ENCODE measurements at places on chromosomes 4 and X.

GRCh38 chrX:112571388-112571787 lies 108.3 kb downstream of the LHFPL1 start:
- DNase-seq: no peak

- no peak for DNase-seq
Observed at GRCh38 chr4:113442826-113443225, 318.7 kb downstream of the CAMK2D start.

DNA sequence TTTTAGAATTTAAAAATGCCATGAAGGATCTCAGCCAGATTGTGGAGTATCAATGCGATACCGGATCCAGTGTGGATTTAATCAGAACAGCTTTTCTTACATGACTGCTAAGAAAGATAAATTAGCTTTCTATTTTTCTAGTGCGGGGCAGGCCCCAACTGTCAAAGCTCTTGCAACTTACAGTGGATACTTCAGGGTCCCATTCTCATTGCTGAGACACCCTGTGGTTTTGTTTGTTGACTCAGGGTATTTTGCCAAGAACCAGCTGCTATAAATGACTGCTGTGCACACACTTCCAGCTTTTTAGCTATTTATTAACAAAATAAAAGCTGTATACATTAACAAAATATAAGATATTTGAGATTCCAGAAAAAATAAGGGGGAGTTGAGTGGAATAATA lies 166.4 kb downstream of the DCLK2 start:
- DNase-seq: no peak

GRCh38 chr4:118989098-118990080 lies 100.7 kb downstream of the SYNPO2 start:
- DNase-seq: no peak

DNA sequence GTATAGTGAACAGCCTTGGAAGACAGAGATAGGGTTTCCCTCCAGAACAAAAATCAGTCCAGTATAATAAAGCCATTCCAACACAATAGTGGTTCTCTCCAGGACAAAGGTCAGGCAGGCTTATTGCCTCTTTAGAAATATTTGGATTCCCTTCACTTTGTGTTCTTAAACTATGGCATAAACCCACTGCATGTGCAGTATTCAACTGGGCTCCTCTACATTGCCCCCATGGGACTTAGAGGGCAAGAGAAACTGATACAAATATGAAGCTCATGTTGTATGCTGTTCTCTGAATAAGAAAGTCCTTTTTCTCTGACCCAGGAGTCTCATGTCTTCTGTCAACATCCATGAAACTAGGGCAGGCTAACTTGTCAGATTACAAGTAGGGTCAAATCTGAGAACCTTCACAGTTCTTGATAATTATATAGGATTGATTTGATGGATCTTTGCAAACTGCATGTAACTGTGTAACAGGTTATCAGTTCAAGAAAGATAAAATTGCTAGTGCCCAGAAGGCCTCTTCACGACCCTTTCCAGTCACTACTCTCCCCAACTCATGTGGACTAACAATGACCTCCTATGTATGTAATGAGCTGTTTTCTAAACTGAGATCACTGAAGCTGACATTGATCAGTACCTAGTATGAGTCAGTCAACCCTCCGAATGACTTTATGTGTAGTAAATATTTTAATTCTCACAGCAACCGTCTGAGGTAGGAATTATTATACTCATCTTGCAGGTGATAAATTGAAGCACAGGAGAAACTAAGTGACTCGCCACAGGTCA lies 31.9 kb upstream of the FAM9C start:
- no peak for DNase-seq

- no peak for DNase-seq
Observed at GRCh38 chr4:159055833-159056232, 47.0 kb upstream of the RAPGEF2 start.

DNA sequence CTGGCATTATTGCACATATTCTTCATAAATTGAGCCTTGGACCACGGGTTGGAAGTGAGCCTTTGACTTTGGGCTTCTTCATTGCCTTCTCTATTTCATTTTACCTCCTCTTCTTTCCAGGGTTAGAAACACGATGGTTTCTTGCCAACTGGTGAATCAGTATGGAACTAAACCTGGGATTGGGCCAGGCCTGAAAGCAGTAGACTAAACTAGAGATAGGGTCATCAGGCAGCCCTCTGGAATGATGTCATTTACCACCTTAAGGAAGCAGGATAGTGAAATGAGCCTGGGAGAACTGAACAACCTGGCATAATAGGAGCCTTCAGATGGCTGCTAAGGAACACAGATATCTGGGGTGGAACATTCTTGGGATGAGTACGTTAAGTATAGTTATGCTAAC lies 67.5 kb upstream of the ATP8A1 start:
- no peak for DNase-seq

- DNase-seq: no peak
Observed at GRCh38 chr4:30837131-30837539, 117.0 kb downstream of the PCDH7 start.

GRCh38 chr4:20615486-20616260 lies 84.6 kb upstream of the PACRGL start:
- no peak for DNase-seq

- no peak for DNase-seq
Observed at GRCh38 chr4:128844931-128845330, 35.4 kb downstream of the JADE1 start.

- DNase-seq: no peak
Observed at GRCh38 chr4:182795446-182796238, 121.5 kb downstream of the DCTD start.

- no peak for DNase-seq
Observed at GRCh38 chrX:140431521-140431920, 73.3 kb downstream of the SOX3 start.

- no peak for DNase-seq
Observed at GRCh38 chr4:112083587-112084347, 61.5 kb upstream of the FAM241A start.

DNA sequence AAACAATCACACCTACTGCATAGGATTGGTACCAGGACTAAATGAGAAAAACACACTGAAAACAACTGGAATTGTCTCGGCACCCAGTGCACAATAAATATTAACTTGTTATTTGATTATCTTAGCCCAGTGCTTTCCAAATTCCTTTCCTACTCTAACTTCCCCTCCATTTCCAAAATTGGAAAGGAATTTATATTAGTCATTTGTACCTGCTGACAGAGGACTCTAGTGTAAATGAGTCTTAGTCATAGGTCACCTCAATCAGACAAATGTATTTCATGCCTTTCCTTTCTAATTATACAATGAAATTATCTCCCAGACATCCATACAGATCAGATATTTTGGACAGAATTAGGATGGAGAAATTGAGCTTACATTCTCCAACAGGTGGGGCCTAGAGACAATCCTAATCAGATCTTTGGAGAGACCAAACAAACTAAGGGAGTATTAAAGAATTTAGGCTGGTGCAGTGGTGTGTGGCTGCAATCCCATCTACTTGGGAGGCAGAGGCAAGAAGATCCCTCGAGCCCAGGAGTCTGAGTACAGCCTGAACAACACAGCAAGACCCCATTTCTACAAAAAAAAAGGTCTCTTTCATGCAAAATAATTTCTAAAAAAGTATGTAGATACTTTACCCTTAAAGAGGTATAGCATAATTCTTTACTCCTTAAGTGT lies 10.1 kb downstream of the SH3D19 start:
- DNase-seq: no peak

DNA sequence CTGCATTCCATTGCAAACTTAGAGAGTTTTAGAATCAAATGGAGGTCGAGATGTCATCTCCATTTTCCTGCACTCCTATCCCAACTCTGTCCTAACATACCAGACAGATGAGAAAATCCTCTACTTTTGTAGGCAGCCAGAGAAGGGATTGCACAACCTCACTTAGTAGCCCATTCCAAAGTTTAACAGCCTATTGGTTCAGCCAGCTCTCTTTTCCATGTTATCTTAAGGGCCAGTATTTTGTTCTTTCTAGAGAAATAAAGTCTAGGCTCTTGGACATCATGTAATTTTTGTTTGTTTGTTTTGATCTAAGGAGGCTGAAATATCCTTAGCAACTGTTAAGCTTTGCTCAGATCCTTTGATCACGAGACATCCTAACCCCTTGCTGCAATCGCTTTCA lies 173.0 kb downstream of the COX18 start:
- DNase-seq: no peak

- no peak for DNase-seq
Observed at GRCh38 chr4:150931005-150931404, 84.1 kb downstream of the LRBA start.

DNA sequence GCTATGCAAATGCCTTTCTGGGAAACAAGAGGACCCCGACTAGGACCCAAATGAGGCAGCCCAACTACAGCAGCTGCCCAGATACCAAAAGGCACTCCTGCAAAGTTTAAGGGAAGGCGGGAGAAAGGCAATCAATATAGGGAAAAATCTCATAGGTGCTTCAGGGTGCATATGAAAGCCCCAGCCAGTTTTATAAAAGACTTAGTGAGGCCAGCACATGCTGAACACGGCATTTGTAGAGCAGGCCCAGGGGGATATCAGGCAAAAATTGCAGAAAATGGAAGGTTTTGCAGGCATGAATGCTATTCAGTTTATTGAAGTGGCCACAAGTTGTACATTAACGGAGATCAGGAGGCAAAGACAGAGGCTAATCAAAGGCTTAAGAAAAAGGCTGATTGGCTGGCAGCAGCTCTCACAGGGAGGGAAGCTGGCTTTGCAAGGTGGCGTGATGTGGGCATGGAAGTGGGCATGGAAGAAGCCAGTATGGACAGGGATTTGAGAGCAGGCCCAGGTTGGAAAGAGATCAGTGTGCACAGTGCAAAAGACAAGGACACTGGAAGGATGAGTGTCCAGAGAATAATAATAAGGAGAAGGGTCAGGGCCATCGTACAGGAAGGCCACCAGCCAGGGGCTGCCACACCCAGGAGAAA lies 37.7 kb upstream of the UGT2B7 start:
- no peak for DNase-seq

GRCh38 chr4:137572647-137573046 lies 40.4 kb upstream of the PCDH18 start:
- DNase-seq: no peak

GRCh38 chrX:15299941-15300851 lies 15.2 kb downstream of the ASB11 start:
- no peak for DNase-seq

DNA sequence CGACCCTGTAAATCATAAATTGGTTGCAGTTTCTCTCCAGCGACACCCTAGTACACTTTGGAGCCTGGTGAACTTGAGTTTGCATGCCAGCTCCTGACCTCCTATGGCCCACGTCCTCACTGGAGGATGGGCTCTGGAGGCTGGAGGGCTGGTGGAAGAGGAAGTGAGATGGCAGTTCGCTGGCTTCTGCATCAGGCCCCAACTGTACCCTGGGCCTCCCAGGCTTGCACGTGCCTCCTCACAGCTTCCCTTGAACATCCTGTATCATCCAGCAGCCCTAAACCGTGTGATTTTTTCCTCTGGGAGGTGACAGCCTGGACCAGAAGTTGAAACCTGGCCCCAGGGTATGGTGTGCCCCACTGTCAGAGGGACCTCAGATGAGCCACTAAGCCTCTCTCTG lies 78.5 kb downstream of the HTRA3 start:
- DNase-seq: no peak

DNA sequence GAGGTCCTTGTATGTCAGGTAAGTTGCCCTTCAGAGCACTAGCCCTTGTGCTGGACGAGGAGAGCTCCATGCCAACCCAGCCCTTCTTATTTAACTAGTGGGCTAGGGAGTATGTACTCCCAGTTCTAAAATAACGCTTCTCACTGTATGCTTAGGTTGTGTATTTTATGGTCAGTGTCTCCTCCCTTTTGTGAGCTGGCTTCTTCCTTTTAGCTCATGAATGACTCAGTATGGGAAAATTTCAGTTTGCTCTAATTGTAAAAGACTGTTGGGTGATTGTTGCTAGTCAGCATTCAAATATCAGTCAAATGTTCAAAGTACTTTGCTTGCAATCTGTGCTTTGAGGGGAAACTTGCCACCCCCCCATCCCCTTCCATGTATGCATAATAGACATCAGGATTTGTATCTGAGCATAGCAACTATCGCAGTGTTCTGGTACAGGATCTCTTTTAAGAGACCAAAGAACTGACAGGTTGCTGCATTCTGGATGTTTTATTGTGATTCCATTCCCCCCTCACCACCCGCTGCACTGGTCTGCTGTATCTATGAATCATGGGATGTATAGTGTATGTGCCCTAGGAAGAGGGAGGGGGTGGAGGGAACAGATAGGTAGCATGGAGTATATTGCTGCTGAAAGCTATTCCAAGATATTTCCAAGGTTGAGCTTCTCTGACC lies 34.7 kb downstream of the DLG3 start:
- no peak for DNase-seq

DNA sequence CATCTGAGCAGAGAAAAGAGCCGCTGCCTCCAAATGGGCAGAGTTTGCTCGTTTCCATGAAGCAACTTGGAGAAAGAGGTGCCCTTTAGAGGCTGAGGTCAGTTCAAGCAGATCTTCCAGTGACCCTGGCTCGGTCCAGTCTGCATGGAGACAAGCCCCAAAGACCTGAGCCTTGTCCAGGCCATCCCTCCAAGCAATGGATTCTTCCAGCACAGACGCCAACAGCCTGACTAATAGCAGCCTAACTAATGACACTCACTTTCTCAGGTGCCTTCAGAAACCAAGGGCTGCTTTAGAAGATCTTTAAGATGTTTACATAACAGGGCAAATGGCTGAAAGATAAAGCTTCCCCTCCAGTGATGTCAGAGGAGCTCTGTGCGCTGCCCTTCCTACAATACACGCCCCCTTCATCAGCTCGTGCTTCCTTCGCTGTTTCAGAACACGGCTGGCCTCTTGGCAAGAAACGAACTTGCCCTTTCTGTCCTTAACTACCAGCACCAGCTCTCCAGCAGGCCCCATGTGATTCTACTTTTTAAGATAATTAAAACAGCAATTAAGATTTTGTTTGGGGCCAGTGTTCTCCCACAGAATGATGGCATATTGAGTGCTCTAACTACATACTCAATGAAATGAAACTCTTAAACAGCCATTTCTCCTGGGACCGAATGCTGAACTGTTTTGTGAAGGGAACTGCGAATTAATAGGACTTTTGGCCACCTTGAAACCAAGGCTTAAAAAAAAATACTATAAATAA lies 119.0 kb downstream of the GPR143 start:
- DNase-seq: no peak

GRCh38 chrX:16770970-16771482 lies 15.2 kb upstream of the TXLNG start:
- no peak for DNase-seq

DNA sequence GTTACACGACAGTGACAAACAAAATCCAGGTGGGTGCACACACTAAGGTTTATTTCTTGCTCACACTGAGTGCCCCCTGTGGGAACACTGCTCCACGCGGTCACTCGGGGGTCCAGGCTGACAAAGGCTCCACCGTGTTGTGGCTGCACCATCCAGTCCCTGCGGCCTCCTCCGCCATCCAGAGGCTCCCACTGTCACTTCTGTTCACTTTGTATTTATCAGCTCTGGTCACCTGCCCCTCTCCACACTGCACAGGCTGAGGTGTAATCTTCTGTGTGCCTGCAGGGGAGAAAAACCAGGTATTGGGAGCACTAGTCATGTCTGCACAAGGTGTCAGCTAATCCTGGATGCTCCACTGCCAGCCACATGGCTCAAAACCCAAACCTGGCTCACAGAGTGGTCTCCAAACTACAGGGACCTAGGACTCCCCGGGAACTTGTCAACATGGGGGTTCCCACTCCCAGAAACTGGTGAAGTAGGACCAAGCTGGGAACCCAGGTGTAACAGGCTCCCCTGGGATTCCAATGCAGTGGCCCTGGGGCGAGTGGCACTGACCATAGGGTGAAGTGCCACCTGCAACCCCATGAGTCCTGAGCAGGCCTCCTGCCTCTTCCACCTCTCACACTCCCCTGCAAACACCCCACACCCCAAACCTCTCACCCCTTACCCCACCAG lies 25.5 kb downstream of the HMX1 start:
- DNase-seq: no peak

- no peak for DNase-seq
Observed at GRCh38 chr4:56704089-56704871, 23.2 kb upstream of the HOPX start.

All from activated CD8-positive, alpha-beta memory T cell treated with anti-CD3 and anti-CD28 coated beads for 4 hours (primary cell).